ENCODE measurements at places on chromosomes 3 and 15. TPM values are rescaled to one million over a fixed set of nuclear protein-coding genes. Genes with fewer than 3 reads are reported as not detected.

GRCh38 chr3:30613133-30613825, 6.9 kb downstream of the TGFBR2 start:
- H3K27me3 ChIP-seq, result no peaks in the 10 kb centered on the region
- no peaks in the 10 kb centered on the region for H3K36me3 ChIP-seq
- no peak overlapping the region for H3K27ac ChIP-seq
- no peak overlapping the region for H3K4me3 ChIP-seq
- DNase-seq, result no peak

DNA sequence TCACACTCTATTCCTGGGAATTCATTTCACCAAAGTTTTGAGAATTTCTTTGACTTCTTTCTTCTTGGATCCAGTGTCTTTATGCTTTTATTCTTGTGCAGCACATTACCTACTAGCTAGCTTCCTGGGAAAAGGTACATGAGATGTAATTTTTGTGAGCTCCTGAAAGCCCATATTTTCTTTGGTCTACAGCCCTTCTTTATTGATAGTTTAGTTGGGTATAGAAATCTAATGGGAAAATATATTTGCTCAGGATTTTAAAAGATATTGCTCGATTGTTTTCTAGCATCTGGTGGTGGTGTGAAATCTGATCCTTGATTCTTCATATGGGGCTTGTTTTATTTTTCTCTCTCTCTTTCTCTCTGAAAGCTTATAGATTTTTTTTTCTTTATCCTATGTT, 45.8 kb downstream of the FOXB1 start:
- H3K4me3 ChIP-seq, result no peak overlapping the region
- no peak for DNase-seq
- no peaks in the 10 kb centered on the region for H3K27me3 ChIP-seq
- no peaks in the 10 kb centered on the region for H3K4me1 ChIP-seq
- H3K36me3 ChIP-seq, result no peaks in the 10 kb centered on the region

DNA sequence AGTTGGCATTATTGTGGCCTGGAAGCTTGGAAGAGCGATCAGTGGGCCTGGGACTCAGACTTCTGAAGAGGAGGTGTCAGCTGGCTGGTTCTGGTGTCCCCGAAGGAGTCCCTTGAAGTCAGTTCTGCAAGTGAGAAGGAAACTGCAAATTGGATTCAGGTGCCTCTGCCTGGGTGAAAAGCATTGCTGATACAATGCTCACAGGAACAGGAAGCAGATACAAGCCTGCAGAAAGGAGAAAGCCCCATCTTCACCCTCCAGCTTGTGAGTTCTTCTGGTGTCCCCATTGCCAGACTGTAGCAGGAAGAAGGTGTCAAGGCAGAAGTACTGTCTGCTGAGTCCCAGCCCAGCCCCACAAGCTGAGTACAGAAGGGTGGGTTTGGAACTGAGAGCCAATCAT, 271.3 kb downstream of the PLOD2 start:
- no peaks in the 10 kb centered on the region for H3K27me3 ChIP-seq
- H3K36me3 ChIP-seq, result no peaks in the 10 kb centered on the region
- H3K27ac ChIP-seq, result no peak overlapping the region
- H3K4me3 ChIP-seq, result no peak overlapping the region

The MKRN2 gene
- total RNA-seq, result 27.0 TPM

The MASP1 gene
- 4.8 TPM for total RNA-seq

The COL6A5 gene
- 0.41 TPM for total RNA-seq

The SLC12A1 gene
- total RNA-seq, result 201 TPM

The CISH gene
- total RNA-seq, result 30.8 TPM

All from kidney (tissue), 22 donors.